ENCODE measurements at places on chromosomes 7 and 10.

GRCh38 chr7:94352887-94353286 is 41.8 kb upstream of the COL1A2 start:
- no peak for DNase-seq

GRCh38 chr7:155648752-155649339 is 4.4 kb downstream of the RBM33 start:
- DNase-seq: no peak

DNA sequence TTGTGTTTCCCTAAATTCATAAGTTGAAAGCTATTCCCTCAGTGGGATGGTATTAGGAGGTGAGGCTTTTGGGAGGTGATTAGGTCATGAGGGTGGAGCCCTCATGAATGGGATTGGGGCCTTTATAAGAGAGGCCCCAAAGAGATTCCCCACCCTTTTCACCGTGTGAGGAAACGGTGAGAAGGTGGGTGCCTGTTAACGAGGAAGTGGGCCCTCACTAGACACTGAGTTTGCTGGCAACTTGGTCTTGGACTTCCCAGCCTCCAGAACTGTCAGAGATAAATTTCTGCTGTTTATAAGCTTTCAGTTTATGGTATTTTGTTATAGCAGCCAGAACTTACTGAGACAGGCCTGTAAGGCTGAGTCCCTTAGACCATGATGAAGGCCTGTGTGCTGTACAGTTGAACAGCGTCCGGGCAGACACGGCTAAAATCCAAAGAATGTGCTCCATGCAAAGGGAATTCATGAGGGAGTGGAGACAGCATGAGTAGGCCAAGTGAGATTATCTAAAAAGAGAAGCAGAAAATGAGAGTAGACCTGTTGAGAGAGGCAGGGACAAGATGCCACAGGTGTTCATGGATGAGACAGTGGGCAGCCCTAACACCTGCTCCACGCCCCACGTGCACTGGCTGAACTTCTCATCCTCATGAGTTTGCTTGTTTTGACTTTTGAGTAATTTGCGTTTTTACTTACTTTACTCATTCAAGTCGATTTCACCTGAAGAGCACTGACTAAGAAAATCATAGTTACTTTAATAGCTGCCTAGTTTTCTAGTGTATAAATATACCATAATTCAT is 66.9 kb upstream of the SFMBT2 start:
- no peak for DNase-seq

GRCh38 chr7:135877805-135878204 is 99.4 kb downstream of the MTPN start:
- DNase-seq: no peak

- no peak for DNase-seq
Measured at GRCh38 chr7:99784007-99784406, at the start of gene CYP3A4. CYP3A4 (minus strand) TSS chr7:99784184; CDS start chr7:99784081, 103 bp downstream.

DNA sequence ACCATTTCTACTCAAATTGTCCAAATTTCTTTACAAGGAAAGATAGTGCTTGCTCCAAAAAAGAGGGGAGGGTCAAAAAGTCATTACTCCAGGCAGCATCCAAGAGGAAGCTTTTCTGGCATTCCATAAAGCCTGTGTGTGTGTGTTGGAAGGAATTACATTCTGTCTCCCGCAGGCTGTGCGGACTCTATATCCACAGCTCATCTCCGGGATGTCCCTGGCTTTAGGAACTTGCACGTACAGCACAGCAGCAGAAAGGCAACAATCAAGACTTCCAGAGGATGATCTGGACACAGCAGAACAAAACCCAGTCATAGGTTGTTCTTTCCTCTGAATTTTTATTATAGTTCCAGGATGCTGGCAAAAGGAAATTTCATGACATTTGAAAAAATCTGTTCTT is 94.8 kb downstream of the ITIH5 start:
- DNase-seq: no peak

- DNase-seq: no peak
Measured at GRCh38 chr7:95716357-95717122, 55.8 kb upstream of the DYNC1I1 start.

DNA sequence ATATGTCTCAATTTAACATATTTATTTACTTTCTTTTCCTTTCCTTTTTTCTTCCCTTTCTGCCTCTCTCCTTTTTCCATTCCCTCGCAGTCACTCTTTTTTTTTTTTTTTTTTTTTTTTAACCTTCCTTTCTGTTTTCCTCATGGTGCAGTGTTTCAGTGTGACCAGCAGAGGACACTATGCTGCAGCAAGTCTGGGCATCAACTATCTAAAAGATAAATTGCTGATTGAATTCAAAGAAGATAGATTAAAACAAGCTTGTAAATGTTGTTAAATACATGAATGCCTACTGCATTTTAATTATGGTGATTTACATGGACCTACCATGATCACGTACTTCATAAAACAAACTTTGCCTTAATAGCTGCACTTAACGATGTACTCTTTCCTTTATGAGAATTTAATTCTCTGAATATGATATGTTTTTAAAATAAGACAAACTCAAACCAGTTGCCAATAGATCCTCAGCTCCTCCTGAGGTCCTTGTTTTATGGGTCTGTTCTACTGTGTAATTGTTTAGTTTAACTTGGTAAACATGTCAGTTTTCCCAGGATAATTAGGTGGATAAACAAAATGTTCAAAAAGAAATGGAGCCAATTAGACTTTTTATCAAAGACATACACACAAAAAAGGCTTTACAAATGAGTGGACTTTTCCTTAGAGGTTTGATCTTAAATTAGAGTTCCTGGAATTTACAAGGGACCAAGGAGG is 101.0 kb upstream of the AGR3 start:
- DNase-seq: peak; percentile 70

DNA sequence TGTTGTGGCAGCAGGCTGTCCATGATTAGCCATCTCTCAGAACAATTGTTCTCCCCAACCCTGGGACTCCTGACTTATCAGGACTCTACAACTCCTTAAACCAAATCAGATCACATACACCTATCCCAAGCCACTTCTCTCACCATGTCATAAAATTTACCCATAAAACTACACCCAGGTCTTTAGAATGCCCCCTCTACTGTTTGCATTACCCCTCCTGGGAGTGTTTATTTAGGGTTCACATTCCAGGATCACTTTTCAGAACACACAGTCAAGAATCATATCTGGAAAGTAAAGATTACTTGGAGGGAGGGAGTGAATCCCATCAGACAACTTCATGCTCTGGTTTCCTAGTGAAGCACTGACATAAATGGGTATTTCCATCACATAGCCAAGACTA is 7.1 kb downstream of the ASAH2 start:
- DNase-seq: no peak

DNA sequence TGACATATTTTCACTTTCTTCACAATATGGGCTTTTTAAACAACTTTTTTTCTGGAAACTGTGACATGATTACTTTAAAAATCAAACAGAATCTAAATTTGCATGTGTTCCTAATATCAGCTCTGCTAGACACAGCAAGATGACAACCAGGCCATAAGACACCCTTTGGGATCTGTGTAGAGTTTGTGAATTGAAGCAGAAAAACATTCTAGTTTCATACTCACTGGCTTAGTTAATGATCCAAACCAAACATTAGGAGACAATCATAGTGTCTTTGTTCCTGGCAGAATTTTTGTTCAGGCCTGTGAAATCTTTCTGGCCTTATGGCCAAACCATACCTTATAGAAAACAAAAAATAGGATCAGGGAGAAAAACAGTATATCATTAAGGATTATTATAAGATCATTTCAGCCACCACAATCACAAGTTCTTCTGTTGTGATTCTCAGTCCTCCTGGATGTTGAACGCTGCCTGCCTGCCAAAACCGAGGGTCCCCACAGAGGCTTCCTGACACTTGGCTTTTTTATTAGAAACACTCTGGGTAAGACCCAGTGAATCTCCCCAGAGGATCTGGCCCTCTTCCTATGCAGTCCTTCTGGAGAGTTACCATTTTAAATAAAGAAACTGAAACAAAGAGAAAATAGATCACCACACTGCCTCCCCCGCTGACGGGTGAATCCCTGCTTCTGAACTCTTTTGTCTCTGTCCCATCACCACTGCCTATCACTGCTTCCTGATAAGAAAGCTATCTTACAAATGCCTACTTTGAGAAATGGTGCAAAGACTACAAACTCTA is 79.2 kb upstream of the PPP1R3C start:
- DNase-seq: no peak

- no peak for DNase-seq
Measured at GRCh38 chr7:78038465-78039080, 240.0 kb downstream of the PHTF2 start.

- no peak for DNase-seq
Measured at GRCh38 chr7:2802504-2803341, 41.4 kb downstream of the GNA12 start.

DNA sequence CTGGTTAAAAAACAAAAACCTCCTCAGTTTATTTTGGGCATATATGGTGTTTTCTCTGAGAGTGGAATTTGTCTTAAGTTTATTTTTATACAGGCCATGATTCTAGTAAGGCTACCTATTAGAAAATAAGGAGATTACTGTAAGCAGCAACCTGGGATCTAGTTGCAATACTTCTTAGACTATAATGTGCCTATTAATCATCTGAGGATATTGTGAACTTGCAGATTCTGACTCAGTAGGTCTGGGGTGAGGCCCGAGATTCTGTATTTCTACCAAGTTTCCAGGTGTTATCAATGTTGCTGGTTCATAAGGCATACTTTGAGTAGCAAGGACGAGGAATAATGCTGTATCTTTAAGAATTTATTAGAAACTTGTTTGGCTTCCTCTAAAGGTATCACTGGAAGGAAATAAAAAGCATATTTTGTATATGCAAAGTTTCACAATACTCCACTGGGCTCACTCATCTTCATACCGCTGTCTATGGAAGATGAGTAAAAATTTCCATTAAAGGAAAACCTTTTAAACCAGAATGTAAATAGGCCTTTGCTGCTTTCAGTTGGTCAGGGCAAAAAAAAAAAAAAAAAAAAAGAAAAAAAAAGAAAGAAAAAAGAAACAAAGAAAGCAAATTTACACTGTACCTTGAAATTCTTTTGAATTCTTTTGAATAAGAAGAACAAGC is 105.8 kb downstream of the BMPER start:
- DNase-seq: no peak

- DNase-seq: no peak
Measured at GRCh38 chr10:132131581-132132420, 54.9 kb upstream of the DPYSL4 start.

DNA sequence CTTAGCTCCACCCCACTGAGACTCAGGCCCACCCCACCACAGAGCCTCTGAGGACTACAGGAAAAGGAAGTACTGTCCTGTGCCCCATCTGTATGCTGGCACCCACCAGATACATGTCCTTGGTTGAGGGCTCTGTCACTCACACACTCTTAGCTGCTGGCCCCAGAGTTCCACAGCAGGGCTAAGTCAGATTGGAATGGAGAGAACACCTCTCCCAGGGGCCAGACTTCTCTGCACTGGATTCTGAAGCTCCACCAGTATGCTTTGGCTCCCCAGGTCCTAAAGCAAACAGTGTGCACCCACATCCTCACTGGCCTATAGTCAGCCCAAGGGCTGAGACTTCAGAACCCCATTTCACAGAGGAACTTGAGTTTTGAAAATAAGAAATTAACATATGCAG is 103.2 kb upstream of the PPP2R2D start:
- no peak for DNase-seq

GRCh38 chr10:96074776-96075175 is 31.4 kb downstream of the CCNJ start:
- DNase-seq: no peak

GRCh38 chr10:4215485-4215884 is 430.5 kb upstream of the KLF6 start:
- DNase-seq: no peak

GRCh38 chr10:44985175-44985681 is 6.6 kb upstream of the DEPP1 start:
- no peak for DNase-seq

DNA sequence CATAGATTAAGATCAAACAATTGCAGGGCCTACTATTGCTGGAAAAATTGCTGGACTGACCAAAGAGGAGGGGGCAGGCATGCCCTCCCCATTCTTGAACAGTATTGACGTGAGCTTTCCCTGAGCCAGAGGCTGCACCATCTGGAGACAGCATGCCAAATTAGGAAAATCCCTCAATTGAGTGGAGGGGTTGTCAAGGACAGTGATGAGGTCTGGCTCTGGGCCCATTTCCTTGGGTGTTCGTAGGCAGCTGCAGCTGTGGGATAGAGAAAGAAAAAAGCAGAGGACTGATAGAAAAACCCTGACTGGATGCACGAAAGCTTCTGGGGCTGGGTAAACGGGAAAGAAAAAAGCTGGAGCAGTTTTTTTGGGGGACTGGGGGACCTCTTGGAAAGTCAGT is 22.8 kb upstream of the ORC5 start:
- no peak for DNase-seq

- no peak for DNase-seq
Measured at GRCh38 chr10:19195698-19196097, 147.1 kb downstream of the MALRD1 start.

DNA sequence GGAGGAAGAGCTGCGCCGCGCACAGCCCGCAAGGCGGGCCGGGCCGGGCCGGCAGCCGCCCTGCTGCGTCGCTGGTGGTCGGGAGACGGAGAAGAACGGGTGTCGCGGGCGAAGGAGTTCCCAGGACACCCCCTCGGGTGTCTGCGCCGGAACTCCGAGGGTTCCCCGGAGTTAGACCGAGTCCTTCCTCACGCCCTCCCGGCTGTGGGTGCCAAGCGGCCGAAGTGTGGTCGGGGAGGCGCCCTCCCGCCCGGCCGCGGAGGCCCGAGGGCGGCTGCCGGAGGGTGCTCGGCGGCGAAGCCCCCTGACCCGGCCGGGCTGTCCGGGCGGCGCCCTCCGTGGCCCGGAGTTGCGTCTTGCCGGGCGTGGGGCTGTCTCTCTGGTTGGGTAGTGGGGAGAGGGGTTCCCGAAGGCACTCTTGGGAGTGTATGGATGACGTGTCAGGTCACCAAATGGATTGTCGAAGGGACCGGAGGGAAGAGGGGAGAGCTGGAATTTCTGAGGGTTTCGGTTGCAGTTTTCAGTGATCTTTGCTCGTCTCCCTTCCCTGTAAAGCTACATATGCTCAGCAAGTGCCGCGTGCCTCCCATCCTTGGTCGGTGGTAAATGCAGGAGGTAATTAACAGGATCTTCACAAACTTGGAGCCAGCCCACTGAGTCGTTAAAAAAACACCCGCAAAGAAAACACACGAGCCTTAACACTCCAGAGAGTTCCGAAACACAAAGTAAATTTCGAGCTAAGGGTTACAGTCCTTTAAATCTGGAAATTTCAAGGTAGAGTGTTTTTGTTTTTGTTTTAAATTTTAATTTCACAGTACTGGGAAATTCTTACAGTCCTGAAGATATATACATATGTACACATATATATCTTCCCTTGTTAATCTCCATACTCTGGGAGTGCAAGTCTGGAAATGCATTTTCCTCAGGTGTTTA is 871 bp downstream of the ST7 start:
- peak; percentile 49 for DNase-seq

- no peak for DNase-seq
Measured at GRCh38 chr7:83452256-83452655, 196.7 kb downstream of the SEMA3E start.

DNA sequence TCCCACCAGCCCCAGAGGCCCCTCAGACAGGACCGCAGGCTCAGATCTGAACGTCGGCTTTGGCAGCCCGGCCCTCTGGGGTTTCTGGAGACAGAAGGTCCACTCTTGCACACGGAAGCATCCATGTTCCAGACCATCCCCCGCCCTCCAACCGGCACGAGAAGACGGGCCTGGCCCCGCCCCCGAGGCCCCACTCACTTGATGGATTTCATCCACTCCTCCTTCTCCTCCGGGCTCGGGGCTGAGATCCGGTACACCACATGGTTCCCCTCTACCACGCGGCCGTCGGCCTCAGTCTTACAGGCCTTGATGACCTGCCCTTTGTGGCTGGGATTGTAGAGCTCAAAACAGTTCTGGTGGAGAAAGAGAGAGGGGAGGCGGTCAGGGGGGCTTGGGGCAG is 107.3 kb downstream of the CYTH3 start:
- DNase-seq: no peak

Data from natural killer cell (primary cell).